ENCODE measurements at places on chromosomes 6 and 20.
A peak's percentile ranks its signal among the peaks of the same experiment; 100 is the strongest.

GRCh38 chr6:36224918-36225461 is 28.4 kb downstream of the BRPF3 start:
- DNase-seq, result no peak

DNA sequence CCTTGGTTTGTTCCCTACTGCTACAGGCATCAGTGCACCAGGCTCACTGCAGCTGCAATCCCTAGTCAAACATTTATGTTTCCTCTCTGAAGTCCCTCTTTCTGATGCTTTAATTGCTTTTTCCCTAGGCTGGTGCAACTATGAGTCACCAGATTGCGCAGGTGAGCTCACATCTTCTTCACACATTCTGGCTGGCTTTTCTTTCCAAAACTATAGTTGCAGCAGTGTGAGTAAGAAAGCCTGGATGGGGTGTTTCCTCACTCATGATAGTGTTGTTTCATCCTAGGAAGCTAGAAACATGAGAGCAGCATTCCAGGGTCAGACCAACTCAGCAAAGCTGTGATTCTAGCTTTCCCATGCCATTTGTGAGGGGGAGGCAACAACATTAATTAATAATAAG is 296.4 kb downstream of the PAX1 start:
- DNase-seq, result no peak

- no peak for DNase-seq
These were observed 377.7 kb downstream of the CDH4 start for GRCh38 chr20:61629602-61630390.

- DNase-seq, result no peak
These were observed 556.2 kb upstream of the JARID2 start for GRCh38 chr6:14689639-14690038.

DNA sequence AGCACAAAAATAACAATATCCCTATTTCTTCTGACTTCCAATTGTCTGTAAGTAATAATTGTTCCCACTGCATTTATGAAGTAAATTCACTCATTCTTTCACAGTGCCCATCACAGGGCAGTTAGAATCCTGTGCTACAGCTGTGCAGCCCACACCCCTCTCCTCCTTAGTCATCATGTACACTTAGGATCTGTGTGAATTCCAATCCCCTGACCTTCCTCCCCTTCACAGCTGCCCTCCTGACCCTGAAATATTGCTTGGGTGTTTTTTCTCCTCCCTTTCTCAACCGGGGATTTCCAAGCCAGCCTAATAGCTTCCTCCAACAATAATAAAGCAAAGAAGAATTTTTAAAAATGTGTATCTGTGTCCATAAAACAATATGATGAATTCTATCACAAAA is 91.5 kb upstream of the BEND6 start:
- DNase-seq, result peak; percentile 75

GRCh38 chr20:37408302-37409193 is 62.6 kb downstream of the SRC start:
- no peak for DNase-seq

GRCh38 chr6:26053992-26054780 is 33.0 kb upstream of the HFE start:
- no peak for DNase-seq

DNA sequence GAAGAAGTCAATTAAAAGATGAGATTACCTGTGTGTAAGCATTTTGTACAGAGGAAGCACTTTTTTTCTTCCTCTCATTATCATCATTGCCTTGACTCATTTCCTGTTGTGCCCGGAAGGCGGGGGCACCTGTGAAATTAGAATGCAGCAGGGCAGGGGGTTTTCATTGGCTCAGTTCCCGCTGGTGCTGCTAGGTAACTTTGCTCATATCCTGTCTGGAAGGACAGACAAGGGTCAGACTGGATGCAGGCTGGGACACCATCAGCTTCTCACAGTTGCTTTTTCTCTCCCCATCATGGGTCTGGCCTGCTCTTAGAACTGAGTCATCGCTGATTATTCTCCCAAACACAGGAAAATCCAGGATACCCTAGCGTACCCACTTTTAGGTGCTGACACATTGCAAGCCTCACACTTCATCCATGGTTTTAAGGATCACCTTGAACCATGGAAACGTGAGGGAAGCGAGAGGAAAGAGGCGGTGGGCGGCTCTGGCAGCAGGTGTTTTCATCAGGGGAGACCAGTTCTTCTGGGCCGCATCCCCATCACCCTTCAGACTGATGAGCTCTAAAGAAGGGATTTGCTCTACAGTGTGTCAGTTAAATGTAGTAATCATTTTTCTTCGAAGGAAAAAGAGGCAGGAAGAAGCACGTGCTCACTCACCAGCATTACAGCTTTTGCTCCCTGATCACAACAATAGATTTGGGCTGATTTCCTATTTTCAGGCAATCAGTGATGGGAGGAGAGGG is 195.7 kb upstream of the SASH1 start:
- DNase-seq, result no peak

GRCh38 chr20:24963672-24964505 is 14.8 kb downstream of the CST7 start:
- no peak for DNase-seq

GRCh38 chr6:11607383-11607782 is 69.8 kb downstream of the TMEM170B start:
- DNase-seq, result peak; percentile 40

DNA sequence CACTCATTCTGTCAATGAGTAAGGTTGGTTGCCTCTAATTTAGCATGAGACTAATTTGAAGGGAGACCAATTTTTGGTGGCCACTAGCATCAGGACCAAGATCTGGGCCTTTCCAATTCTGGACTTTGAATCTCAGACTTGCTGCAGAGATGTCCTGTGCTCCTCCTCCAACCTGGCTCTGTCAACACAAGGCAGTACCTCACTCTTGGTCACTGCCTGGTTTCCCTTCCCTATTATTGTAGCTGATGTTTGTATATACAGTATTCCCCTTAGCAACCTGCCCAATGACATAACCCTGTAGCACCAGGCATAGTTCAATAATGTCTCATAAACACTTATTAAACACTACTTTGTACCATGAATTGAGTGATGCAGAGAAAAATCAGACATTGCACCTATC is 50.4 kb downstream of the UNC5CL start:
- DNase-seq, result no peak

- DNase-seq, result no peak
These were observed 435.8 kb upstream of the JARID2 start for GRCh38 chr6:14810021-14810420.

DNA sequence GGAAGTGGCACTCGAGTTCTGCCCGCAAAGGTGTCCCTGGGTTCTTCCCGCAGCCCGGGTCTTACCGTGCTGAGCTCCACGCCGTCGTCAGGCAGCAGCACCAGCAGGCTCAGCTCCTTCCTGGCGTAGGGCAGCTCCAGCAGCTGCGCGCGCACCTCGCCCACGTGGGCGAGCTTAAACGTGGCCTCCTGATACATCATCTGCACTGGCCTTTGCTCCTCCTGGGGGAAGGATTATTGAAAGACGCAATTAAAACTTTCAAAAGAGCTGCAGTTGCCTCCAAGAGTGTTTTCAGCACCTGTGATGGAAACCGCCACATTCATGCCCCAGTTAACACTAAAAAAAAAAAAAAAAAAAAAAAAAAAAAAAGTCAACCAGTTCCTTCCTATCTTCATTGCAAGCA is 11.3 kb downstream of the SERPINB9 start:
- DNase-seq, result no peak

DNA sequence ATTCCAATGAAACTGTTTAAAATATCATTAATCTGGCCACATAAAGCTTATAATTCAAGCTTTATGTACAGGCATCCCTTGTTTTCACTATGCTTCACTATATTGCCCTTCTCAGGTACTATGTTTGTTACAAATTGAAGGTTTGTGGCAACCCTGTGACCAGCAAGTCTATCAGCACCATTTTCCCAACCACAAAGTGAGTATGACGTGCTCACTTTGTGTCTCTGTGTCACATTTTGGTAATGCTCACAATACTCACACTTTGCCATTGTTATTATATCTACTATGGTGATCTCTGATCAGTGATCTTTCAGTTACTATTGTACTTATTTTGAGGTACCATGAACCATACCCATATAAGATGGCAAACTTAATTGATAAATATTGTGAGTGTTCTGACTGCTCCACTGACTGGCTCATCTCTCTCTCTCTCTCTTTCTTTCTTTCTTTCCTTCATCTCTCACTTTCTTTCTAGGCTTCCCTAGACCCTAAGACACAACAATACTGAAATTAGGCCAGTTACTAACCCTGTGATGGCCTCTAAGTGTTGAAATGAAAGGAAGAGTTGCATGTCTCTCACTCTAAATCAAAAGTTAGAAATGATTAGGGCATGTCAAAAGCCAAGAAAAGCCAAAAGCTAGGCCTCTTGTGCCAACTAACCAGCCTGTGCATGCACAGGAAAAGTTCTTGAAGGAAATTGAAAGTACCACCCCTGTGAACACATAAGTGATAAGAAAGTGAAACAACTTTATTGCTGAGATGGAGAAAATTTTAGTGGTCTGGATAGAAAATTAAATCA is 227.9 kb downstream of the BCAS1 start:
- DNase-seq, result no peak

GRCh38 chr6:11036351-11036740 is 7.8 kb downstream of the ELOVL2 start:
- no peak for DNase-seq

DNA sequence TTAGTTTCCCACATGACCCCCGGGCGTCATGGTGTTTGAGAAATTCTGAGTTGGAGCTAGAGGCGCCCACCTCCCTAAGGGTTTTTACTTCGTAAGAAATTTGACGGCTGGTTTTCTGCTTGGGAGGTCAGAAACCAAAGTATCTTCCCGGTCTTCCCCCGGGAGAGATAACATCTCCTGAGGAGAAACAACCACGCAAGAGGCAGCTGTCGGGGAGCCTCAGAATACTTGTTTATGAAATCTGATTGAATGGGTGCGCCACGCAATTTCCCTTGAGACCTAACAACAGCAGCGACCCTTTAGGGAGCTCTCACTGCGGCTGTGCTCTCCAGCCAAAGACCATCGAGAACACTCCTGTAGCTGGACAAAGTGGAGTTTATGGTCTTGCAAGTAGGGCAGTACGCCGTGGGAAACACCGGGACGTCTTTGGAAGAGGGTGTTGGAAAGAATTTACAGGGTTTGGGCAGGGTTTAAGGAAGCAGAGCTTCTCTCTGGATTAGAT is 608 bp upstream of the EIF2S2 start:
- DNase-seq, result peak; percentile 42

DNA sequence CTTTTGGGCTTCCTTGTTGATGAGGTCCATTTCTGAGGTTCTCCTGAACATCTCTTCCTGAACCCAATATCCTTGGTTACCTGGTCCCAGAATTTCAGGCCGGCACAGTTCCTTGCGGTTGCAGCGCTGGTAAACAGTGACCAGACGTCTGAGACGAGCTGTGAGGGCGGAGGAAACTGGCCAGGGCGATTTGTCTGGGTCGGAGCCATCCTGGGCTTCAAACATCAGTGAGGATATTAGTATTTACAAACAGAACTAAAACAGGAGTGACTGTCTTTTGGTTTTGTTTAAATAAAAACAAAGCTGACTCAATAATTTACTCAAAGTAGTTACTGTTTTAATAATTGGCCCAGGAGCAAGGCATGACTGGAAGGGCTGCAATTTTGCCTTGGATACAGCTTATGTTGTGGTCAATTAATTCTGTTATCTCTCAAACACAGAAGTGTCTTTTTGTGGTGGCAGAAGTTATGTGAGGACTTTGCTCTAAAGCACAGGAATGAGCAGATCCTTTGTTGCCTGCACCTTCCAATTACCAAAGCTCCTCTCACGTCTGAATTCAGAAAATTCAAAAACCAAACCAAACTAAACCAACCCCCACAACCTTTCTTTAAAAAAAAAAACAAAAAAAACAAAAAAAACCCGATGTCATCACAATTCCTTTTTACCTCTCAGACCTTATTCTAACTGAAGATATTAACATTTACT is 58.7 kb upstream of the EMILIN3 start:
- peak; percentile 53 for DNase-seq

DNA sequence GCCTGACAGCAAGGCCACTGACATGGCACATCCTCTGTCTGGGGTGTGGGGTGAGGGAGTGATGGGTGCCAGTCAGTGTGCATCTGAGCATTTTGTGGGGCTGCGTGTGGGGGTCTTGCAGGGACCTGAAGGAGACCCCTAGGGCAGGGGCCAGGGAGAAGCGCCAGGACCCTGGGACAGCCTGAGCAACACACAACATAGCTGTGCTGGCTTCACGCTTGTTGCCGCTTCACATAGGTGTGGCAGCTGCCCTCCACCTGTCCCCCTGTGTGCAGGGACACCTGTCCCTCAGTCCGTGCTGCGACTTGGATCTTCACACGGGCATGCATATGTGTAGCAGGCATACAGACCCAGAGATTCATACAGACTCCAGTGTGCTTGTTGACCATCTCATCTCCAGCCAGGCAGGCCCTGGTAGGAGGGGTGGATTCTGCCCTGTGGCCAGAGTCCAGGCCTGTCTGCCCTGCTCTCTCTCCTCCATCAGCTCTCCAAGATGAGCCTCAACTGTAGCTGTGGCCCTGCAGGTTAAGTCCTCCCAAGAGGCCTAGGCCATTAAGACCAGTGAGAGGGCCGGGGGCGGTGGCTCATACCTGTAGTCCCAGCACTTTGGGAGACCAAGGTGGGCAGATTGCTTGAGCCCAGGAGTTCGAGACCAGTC is 3.2 kb upstream of the NPBWR2 start:
- no peak for DNase-seq

DNA sequence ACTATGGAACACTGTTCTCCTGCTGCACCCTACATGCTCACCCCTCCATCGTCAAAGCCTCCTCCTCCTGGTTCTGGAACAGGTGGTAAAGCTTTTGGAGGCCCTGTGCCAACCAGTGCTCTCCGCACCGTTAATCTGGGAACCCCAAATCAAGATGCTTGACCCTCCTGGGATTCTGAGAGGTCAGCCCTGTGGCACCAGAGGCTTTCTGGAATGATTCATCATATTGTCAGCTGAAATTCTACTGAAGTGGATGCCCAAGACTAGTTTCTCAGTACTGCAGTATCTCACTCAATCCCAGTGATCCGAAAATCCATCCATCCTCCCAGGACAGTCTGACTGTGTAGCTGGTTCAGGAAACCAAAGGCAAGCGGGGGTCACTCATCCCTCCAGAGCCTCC is 92.7 kb downstream of the TRERF1 start:
- peak; percentile 27 for DNase-seq

DNA sequence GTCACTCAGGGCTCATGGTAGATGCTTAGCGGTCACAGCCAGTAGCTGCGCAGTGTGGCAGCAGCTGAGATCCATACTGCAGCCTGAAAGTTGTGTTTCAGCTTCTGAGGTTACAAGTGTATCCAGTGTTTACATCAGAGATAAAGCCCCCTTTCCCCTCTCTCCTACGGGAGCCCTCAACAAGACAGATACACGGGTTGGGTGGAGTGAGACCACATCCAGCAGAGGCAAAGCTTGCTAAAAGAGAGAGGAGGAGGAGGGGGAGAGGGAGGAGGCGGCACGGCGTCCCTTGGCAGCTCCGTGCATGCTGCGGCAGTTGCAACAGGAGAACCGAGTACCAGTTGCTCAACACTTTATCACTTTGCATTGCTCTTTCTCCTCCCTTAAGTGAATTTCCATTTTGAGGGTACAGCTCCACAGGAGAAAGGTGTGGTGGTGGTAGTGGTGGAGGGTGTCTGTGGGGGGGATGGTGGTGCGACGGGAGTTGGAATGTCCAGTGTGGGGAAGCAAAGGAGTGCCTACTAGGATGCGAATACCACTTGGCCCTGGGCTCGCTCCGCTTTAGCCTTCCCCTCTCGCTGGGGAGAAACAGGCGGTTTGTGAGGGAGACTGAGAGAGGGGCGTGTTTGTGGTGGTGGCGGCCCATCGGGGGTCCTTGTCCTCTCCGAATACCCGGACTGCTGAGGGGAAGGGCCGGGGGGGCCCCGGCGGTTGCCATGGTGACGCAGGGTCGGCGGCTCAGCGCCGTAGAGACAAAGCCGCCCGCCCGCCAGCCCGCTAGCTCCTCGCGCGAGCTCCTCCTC is 405 bp upstream of the RNF182 start:
- DNase-seq, result peak; percentile 54

GRCh38 chr20:45968801-45969711 is 2.9 kb downstream of the ZNF335 start:
- DNase-seq, result peak; percentile 44

All from AG20443 (cell line).